A549 treated with dexamethasone at 1 μM for 4 hours (cell line): ENCODE measurements at places on chromosomes 1 and 21. TPM values are rescaled to one million over a fixed set of nuclear protein-coding genes. Genes with fewer than 3 reads are reported as not detected.

IL19 gene
- total RNA-seq = 0.06 TPM in 1 of 5 replicates, not detected in the others

CFHR2 gene
- total RNA-seq = not detected in 5 replicates

LAD1 gene
- 0.90 to 2.2 TPM (median 1.4 TPM) in 5 replicates for total RNA-seq

XPR1 gene
- 20.8 to 35.4 TPM (median 30.9 TPM) in 5 replicates for total RNA-seq
